ENCODE measurements at places on chromosomes 2 and 18.
A peak's percentile ranks its signal among the peaks of the same experiment; 100 is the strongest.

- DNase-seq: no peak
These were observed 179.7 kb downstream of the TRIB2 start for GRCh38 chr2:12896318-12896982.

- DNase-seq: no peak
These were observed 31.0 kb downstream of the ACVR1 start for GRCh38 chr2:157845081-157845480.

GRCh38 chr2:214575030-214575429 lies 164.2 kb downstream of the VWC2L start:
- no peak for DNase-seq

DNA sequence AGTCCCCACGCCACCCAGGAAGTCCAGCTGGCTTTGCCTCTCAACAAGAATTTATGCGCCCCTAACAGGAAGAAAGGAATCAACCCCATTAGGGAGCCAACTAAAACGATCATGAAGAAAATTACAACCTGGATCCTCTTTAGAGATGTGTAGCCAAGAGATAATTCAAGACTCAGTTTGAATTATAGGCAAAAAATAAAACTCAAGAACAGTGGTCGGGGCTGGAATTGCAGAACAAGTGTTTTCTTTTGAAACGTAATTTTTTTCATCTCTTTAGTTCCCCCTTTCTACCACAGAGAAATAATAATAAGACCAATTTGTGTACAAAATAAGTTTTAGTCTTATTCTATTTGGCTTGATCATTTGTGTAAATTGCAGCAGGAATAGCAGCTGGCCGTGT lies 22.4 kb downstream of the PDCD1 start:
- DNase-seq: no peak

DNA sequence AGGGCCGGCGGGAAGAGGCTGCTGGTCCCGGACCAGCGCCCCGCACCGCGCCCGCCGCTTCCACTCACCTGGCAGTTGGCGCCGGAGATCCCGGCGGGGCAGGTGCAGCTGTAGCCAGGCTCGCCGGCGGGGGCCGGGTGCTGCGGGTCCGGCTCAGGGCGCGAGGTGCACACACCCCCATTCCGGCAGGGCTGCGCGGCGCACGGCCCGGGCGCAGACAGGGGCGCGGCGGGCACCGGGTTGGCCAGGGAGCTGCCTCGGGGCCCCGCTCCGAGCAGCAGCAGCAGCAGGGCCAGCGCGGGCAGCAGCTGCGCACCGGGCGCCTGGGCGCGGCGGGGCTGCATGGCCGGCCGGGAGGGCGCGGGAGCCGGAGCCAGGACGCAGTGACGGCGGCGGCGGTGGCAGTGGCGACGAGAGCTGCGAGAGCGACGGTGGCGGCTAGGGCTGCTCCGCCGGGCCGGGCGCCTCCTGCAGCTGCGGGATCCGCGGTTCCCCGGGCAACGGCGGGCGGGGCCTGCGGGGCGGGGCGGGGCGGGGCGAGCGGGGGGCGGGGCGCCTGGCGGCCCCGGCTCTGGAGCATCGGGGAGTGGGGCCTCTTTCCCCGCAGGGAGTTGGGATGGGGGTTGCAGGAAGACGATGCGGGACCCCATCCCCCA lies at the start of gene DNER:
TSS of gene DNER (minus strand) at position 476 of the 656 bp plus-strand sequence. CDS start at position 344, 132 bp downstream.
- peak; percentile 21 for DNase-seq

GRCh38 chr2:59726228-59727120 lies 827.0 kb downstream of the BCL11A start:
- no peak for DNase-seq

DNA sequence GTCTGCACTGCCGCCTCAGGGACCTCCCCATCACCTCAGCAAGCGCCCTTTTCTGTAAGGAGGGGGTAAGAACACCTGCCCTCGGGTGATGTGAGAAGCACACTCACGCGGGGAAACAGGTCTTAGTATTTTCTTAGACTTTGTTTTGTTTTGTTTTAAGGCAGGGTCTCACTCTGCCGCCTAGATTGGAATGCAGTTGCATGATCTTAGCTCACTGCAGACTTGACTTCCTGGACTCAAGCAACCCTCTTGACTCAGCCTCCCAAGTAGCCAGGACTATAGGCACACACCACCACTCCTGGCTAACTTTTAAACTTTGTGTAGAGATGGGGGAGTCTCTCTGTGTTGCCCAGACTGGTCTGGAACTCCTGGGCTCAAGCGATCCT lies 37.1 kb downstream of the RAMP1 start:
- no peak for DNase-seq

Data from mesothelial cell of epicardium (in vitro differentiated cells).